GM12892 (cell line): ENCODE measurements at places on chromosomes 5 and 9.

- no peak for DNase-seq
These were observed 58.6 kb downstream of the THBS4 start for GRCh38 chr5:80093796-80094195.

DNA sequence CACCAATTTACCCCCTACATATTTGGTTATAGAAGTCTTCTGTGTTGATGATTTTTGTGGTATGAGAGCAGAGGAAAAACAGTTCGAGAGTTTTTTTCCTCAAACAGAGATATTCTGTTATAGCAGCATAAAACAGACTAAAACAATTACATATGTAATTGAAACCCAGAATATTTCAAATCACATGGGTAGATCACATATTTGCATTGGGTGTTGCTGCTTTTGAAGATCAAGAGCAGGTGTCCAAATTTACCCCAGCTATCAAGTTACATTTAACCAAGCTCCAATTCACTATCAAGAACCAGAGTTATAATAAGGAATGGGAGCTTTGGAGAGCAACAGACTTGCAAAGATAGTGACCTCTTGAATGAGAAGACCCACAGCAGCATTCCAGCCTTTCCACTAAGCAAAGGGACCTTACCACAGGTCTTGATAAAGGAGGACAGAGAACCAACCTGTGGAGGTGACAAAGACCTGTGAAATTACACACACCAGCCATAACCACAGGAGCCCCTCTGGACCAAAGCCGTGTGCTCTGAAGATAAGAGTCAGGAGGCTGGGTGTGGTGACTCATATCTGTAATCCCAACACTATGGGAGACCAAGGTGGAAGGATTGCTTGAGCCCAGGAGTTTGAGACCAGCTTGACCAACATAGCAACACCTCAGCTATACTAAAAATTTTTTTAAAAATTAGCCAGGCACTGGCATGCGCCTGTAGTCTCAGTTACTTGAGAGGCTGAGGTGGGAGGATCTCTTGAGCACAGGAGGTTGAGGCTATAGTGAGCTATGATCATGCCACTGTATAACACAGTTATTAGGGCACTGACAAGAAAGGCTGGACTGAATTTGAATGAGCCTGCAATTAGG is 4.0 kb upstream of the CCL28 start:
- no peak for DNase-seq

DNA sequence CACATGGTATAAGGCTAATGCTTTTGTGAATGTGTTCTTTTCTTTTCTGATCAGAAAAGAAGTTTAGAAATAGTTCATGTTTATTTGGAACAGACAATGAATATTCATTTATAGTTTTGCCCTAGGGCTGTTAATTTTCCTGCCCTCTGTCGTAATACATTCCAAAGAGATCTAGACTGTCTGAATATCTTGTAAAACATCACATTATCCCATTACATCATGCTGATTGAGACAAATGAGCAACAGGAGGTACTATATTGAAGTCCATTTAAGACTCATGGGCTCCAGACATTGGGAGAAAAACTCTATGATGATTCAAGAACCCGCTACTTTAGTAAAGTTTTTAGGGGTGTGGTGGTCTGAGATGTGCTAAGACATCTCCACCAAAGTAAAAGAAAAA is 121.2 kb upstream of the MAP1B start:
- DNase-seq = no peak

GRCh38 chr9:5536684-5537083 is 26.4 kb downstream of the PDCD1LG2 start:
- no peak for DNase-seq

- DNase-seq = no peak
These were observed 10.4 kb upstream of the ZBTB43 start for GRCh38 chr9:126794441-126794840.

DNA sequence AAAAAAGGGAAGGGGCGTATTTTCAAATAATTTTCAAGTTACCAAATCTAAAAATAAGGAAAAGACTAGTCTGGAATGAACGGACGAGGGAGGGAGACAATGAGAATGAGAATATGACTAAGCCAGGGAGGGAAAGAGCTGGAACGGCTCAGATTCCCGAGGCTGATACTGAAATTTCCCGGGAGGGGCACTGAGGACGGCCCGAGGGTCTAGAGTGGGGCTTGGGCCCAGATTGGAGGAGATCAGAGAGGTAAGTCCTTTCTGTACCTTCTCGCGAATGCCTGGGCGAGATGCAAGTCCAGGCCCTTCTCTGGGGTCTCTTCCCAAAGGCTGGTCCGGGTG is 3.4 kb upstream of the CCIN start:
- no peak for DNase-seq

GRCh38 chr9:21605489-21605931 is 123.4 kb upstream of the IFNE start:
- no peak for DNase-seq

DNA sequence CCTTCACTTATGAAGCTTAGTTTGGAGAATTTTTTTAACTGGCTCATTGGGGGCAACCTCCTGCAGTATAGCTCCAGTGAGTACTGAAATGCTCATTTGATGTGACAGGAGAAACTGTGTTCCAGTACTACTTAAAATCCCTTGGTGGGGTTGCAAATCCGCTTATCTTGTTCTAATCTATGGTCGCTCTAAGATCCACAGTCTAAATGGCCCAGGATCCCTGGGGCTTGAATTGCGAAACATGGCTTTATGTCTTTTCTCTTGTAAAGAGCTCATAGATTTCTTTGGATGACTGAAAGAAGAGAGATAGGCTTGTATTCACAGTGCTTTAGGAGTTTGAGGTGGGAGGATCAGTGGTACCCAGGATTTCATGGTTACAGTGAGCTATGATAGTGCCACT is 52.7 kb downstream of the ADAMTSL1 start:
- no peak for DNase-seq

- DNase-seq = no peak
These were observed 107.7 kb downstream of the GOLPH3 start for GRCh38 chr5:32066448-32066847.

- DNase-seq = no peak
These were observed 68.1 kb downstream of the NIPBL start for GRCh38 chr5:36944607-36945225.

GRCh38 chr9:108687006-108687987 is 168.5 kb downstream of the ACTL7B start:
- DNase-seq = no peak

DNA sequence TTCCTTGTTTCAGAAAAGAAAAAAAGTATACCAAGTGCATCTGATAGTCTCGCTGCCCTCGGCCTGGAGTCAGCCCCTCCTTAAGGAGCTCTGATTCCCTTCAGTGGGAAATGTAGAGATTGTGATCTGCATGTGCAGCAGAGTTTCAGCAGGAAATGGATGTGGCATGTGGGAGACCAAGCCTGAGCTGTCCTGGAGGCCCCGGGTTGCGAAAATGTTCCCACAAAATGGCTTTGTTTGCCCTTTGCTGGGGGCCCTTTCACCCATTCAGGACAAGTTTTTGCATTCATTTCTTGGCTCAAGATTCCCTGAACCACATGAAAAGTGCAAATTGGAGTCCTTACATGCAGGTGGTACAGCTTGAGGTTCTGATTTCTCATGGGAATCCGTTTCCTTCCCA is 230.9 kb downstream of the GADD45G start:
- no peak for DNase-seq

GRCh38 chr9:15697446-15697851 is 144.6 kb downstream of the CCDC171 start:
- DNase-seq = no peak

- DNase-seq = no peak
These were observed 55.7 kb downstream of the TSPAN17 start for GRCh38 chr5:176702671-176703641.

GRCh38 chr5:92633875-92634487 is 947.0 kb downstream of the NR2F1-AS1 start:
- no peak for DNase-seq

DNA sequence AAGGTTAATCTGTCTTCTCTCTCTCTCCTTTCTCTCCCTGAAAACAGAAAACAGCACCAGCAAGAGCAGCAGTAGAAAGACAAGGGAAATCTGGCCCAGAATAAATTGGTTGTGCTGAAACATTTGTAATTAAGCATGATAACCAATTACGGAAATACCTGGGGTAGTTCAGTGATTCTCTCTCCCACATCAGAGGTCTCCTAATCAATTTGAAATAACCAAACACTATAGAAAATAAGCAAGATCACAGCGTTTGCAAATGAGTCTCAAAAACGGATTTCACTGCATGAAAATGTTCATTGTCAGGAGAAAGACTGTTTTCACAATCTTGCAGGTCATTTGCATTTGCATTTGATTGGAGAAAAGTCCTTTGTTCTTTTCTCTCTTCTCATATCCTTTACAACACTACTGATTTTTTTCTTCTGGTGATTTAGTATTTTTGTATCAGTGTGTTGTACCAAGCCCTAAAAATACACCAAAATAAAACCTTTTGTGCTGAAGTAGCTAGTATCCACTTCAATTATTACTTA is 36.8 kb upstream of the CDH6 start:
- DNase-seq = no peak

DNA sequence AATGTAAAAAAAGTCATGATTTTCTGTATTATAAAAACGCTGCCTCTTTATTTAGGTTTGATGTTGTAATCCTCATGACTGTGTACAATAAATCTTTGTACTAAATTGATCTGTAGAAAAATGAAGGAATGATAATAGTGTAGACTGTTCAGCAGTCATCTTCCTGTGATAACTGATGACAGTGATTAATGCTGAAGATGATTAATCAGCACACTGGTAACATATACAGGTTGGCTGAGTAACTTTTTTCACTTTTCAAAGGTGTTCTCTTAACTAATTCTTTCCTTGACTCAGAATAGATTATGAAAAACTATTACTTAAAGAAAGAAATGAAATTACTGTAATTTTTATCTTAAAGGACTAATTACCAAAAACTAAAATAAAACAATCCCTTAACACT is 122.5 kb downstream of the RFX3 start:
- DNase-seq = no peak

- no peak for DNase-seq
These were observed 8.8 kb downstream of the TENT4A start for GRCh38 chr5:6722015-6722414.

GRCh38 chr5:83914199-83914598 is 193.5 kb upstream of the HAPLN1 start:
- DNase-seq = no peak

GRCh38 chr5:157197086-157197485 is 16.4 kb downstream of the ITK start:
- DNase-seq = no peak

DNA sequence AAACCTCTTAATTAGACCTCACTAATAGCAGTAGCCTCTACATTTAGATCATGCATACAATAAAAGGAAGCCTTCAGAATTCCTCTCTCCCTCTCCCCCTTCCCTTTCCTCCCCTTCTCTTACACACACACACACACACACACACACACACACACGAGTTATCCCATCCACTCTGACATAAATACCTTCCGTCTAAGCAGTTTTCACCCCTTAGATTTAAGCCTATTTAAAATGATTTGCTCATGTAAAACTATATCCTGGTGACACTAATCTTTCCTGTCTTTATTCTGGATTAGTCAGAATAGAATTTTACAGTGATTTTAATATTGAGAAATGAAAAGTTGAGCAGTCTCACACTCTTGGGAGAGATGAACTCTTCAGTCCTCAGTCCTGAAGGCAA is 35.0 kb downstream of the PRELID2 start:
- DNase-seq = no peak

- DNase-seq = no peak
These were observed 217.6 kb downstream of the CDH18 start for GRCh38 chr5:19770396-19770795.

GRCh38 chr9:87148331-87149104 is 201.2 kb upstream of the GAS1 start:
- DNase-seq = no peak

GRCh38 chr5:72509401-72509800 is 2.2 kb upstream of the ZNF366 start:
- DNase-seq = no peak

- no peak for DNase-seq
These were observed 3.9 kb downstream of the S1PR3 start for GRCh38 chr9:88995200-88995577.

- DNase-seq = no peak
These were observed 14.2 kb upstream of the SEC16A start for GRCh38 chr9:136496801-136497620.

DNA sequence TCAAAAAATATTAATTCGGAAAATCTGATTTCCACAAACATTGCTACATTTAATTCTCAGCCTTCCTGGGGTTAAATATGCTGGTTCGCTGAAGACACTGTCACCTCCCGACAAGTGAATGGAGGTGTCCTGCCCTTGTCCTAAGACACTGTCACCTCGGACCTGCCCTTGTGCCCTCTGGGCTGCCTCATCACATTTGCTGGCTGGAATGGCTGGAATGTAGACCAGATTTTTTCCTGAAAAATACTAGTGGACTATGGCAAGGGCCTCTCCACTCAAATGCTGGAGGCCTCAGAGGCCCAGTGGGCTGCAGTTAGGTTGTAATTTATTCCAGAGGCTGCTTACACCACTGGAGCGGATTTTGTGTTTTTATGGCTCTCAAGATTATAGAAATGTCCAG is 28.2 kb downstream of the CACNA1B start:
- DNase-seq = no peak

DNA sequence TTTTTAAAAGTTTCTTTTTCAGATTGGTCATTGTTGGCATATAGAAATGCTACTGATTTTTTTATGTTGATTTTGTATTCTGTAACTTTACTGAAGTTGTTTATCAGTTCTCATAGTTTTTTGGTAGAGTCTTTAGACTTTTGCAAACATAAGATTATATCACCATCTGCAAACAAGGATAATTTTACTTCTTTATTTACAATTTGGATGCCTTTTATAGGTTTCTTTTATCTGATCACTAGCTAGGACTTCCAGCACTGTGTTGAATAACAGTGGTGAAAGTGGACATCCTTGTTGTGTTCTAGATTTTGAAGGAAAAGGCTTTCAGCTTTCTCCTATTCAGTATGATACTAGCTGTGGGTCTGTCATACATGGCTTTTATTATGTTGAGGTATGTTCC is 170.3 kb downstream of the WDR70 start:
- no peak for DNase-seq

- DNase-seq = no peak
These were observed 95.6 kb downstream of the PALM2AKAP2 start for GRCh38 chr9:109875495-109876129.

DNA sequence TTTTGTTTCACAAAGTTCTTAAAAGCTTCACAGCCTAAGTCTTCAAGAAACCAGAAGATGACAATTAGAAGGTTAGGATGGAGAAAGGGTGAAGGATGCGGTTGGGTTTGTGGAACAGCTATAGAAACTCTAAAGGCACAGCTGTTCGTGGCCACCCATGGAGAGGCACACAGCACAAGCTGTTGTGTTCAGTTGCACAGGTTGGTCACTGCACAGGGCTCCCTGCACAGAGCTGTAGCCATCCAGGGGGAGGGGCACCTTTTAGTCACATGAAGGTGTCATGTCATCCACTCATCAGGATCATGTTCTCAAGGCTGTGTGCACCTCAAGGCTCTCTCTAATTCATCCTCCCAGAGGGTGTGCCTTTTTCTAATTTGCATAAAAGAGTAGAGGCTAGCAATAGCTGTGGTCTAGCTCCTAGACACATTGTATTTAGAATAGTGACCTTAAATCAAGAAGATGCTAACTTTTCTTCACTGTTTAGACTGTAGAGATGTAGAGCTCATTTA is 5.0 kb upstream of the RASGRF2 start:
- no peak for DNase-seq
